Activated CD8-positive, alpha-beta T cell treated with anti-CD3 and anti-CD28 coated beads, Interleukin-2, amount 10 ng/mL, durations not matched to agents 7 days and 5 days (primary cell): ENCODE measurements at places on chromosomes 4 and X.

DNA sequence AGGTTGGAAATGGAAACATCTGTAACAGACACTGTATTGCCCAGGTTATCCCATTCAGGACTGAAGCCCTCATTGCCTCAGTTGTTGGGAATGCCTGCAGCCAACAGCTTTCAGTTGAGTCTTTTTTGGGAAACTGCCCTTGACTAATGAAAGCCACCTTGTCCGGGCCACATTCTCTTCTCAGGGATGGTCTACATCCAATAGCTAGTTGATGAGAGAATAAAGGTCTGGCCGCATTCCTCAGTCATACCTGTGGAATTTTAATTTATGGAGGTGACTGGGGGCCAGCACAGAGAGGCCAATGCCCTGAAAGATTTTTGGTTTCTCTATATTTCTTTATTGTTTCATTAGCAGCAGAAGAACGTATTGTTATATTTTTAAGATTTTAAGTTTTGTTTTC, 147.6 kb upstream of the MSX1 start:
- DNase-seq, result no peak

GRCh38 chr4:175422331-175422730, 389.7 kb downstream of the GPM6A start:
- no peak for DNase-seq

GRCh38 chrX:3514996-3515395, 168.5 kb upstream of the MXRA5 start:
- no peak for DNase-seq

- DNase-seq, result no peak
Measured at GRCh38 chr4:188941524-188942119, 802.4 kb downstream of the TRIML1 start.

DNA sequence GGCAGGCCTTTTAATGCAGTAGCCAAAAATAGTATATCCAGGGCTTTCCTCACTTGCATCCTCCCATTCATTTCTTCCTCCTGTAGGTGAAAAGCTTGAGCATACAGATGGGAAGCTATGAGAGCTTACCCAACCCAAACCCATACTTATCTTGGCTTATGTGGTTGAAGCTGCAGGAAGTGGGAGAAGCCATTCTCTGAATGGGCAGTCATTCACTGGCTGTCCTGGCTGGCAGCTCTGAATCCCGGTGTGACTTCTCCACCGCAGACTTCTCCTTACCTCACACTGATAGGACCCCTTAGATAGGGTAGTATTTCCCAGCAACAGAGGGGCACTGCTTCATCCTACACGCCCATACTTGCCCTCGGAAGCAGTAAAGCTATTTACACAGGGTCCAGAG, 125.4 kb downstream of the AMMECR1 start:
- no peak for DNase-seq

DNA sequence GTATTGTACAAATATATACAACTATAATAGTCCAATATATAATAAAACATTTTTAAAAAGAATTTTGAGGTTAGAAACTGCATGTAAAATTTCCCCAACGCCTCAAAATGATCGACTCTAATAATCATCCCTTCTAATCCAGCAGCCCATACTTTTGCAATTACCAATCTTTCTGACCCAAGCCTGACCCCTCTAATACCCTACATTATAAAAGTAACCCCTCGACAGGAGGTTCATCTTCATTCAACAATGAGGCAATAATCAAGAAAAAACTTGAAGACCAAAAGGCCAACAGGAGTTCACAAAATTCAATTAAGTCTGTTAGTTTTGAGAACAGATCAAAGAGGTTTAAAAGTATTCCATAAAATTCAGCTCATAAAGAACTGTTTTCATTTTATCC, 393.5 kb downstream of the GPM6A start:
- DNase-seq, result no peak

DNA sequence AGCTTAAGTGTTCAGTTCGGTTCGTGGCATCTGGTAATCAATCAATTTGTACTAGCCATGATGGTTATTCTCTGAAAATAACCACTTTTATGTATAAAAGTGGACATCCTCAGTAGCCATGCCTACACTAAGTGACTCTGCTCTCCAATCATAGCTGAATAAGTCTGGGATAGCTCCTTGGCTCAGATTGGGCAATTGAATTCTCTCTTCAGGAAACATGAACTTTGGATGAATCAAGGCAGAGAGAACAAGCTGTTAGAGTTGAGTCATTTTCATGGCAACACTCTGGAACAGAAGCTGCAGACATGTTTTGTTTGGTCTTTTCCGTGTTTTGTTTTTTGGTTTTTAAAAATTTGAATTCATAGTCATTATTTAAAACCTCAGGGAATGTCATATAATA, 66.8 kb upstream of the TMEM164 start:
- DNase-seq, result no peak
